ENCODE measurements at places on chromosomes 5 and 9. TPM values are rescaled to one million over a fixed set of nuclear protein-coding genes. Genes with fewer than 3 reads are reported as not detected.

Gene BTNL3
- total RNA-seq: not detected

- no peak overlapping the region for H3K4me3 ChIP-seq
- no peak overlapping the region for H3K27ac ChIP-seq
- no peak for DNase-seq
- no peaks in the 10 kb centered on the region for H3K36me3 ChIP-seq
Observed at GRCh38 chr9:4148751-4149150, 151.1 kb downstream of the GLIS3 start.

DNA sequence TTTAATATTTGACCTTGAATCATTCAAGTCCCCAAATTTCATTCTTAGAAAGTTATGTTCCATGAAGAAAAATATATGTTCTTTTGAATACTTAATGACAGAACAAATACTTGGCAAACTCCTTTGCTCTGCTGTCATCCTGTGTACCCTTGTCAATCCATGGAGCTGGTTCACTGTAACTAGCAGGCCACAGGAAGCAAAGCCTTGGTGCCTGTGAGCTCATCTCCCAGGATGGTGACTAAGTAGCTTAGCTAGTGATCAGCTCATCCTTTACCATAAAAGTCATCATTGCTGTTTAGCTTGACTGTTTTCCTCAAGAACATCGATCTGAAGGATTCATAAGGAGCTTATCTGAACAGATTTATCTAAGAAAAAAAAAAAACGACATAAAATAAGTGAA is 65.4 kb downstream of the WDR41 start:
- no peak overlapping the region for H3K27ac ChIP-seq
- no peaks in the 10 kb centered on the region for H3K27me3 ChIP-seq
- peaks cover 43% of the 10 kb centered on the region for H3K36me3 ChIP-seq
- no peak for DNase-seq
- no peak overlapping the region for H3K4me3 ChIP-seq

- no peaks in the 10 kb centered on the region for H3K36me3 ChIP-seq
- H3K27me3 ChIP-seq: peaks cover 88% of the 10 kb centered on the region
- no peak for DNase-seq
- no peak overlapping the region for H3K4me3 ChIP-seq
Observed at GRCh38 chr5:1657161-1657741, 133.5 kb upstream of the LPCAT1 start.

Gene PCDHA1
- 0.08 TPM for total RNA-seq

DNA sequence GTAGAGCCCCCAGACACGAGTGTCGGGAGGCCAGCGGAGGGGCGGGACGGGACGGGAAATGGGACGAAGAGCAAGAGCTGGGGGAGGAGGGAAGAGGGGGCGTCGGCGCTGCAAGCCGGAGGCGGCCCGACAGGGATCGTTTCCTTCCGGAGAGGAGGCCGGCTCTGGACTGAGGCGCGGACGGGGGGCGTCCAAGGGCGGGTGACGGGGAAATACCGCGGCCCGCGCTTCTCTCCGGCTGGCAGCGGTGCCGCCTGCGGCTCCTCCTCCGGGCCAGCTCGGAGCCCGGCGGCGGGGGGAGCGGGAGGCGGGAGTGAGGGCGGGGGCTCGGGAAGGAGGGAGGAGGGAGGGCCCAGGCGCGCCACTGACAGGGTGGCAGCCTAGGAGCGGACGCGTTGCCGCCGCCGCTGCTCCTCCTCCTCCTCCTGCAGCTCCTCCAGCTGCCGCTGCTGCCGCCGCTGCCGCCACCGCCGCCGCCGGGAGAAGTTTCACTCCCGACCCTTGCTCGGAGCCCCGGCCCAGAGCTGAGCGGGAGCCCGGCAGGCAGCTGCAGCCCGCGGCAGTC is at the start of gene CHSY3:
CHSY3 (plus strand) TSS at position 364 of the 565 bp plus-strand sequence.
- no peaks in the 10 kb centered on the region for H3K36me3 ChIP-seq
- H3K27me3 ChIP-seq: no peaks in the 10 kb centered on the region

GRCh38 chr9:129068990-129069861 is 11.7 kb upstream of the DOLPP1 start:
- peak; percentile 91 for DNase-seq
- H3K4me3 ChIP-seq: no peak overlapping the region
- H3K27ac ChIP-seq: peak overlapping the region; percentile 83

GRCh38 chr5:145510769-145511168 is 324.4 kb downstream of the PRELID2 start:
- no peaks in the 10 kb centered on the region for H3K36me3 ChIP-seq
- no peaks in the 10 kb centered on the region for H3K27me3 ChIP-seq
- no peak for DNase-seq
- no peak overlapping the region for H3K27ac ChIP-seq

Gene SLC45A2
- total RNA-seq: not detected

- DNase-seq: no peak
- no peak overlapping the region for H3K4me3 ChIP-seq
- no peaks in the 10 kb centered on the region for H3K27me3 ChIP-seq
- no peaks in the 10 kb centered on the region for H3K36me3 ChIP-seq
Observed at GRCh38 chr5:35622974-35623373, 5.3 kb downstream of the SPEF2 start.

Gene HAPLN1
- 0.38 TPM for total RNA-seq

Gene NRARP
- 13.4 TPM for total RNA-seq

DNA sequence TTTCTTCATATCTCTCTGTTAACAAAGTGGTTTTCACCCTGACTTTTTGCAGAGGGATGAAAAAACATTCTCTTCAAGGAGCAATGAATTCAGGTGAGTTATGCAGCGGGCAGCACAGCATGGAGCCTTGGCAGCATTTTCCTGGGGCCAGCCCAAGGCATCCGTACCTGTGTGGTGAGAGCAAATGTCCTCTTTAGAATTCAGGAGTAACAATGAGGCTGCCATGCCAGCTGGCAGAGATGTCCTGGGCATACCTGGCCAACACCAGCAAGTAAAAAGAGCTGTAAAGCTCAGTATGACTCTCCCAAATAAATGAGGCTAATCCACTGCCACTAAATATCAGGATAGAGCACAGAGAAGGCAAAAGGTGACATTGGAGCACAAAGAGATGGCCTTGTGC is 277.6 kb upstream of the TRPC7 start:
- H3K27ac ChIP-seq: no peak overlapping the region
- H3K27me3 ChIP-seq: no peaks in the 10 kb centered on the region
- H3K4me3 ChIP-seq: no peak overlapping the region
- no peaks in the 10 kb centered on the region for H3K4me1 ChIP-seq
- no peak for DNase-seq

Gene SLC25A2
- total RNA-seq: not detected

Gene MYOZ3
- 5.1 TPM for total RNA-seq

DNA sequence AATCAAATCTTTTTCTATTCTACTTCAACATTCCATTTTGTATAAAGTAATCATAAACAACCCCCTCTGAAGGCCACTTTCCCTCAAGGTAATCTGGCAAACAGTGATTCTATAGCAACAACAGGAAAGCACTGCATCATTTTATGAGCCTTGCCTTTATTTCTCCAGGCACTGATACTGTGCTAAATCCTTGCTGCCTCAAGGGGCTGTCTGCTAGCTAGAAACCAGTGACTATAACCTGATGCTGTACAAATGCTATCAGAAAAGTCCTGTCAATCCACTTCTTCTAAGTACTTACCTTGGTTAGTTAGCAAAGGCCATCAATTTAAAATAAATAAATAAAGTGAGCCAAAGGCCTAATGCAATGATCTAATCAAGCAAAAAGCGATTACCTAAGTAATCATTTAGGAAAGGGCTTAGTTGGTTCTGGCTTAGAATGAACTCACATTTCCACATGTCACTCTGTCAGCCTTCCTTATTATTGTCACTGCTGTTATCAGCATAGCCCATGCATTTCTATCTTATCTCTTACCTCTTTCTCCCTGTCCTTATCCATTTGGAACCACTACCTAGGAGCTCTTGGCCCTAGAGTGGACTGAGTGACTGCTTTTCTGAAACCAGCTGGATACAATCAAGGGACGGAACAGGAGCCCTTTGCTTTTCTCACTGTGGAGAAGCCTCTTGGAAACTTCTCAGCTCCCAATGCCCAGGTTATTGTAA is 246.1 kb upstream of the MEF2C start:
- H3K27me3 ChIP-seq: no peaks in the 10 kb centered on the region
- H3K27ac ChIP-seq: no peak overlapping the region
- H3K36me3 ChIP-seq: no peaks in the 10 kb centered on the region

DNA sequence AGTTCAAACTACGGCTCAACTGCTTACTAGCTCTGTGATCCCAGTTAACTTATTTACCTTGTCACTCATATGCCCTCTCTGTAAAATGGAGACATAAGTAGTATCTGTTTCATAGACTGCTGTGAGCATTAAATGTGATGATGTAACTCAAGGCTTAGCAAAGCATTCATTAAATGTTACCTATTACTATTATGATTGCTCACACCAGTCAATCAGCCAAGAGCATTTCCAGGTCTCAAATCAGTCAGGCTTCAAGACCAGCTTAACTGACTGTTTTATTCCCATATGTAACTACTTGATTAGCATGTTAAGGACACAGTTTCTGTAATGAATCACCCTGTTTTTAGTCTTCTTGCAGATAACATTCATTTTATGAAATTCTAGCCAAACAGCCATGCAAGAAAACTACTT is 413.3 kb downstream of the MLLT3 start:
- no peaks in the 10 kb centered on the region for H3K36me3 ChIP-seq
- H3K27ac ChIP-seq: no peak overlapping the region
- no peak overlapping the region for H3K4me3 ChIP-seq
- no peaks in the 10 kb centered on the region for H3K4me1 ChIP-seq
